ENCODE measurements at places on chromosomes 2 and 18. TPM values are rescaled to one million over a fixed set of nuclear protein-coding genes. Genes with fewer than 3 reads are reported as not detected.

CD207 gene
- 1.3 TPM for total RNA-seq

DNAJC5G gene
- not detected for total RNA-seq

DNPEP gene
- 86.6 TPM for total RNA-seq

HOXD4 gene
- 22.4 TPM for total RNA-seq

WBP1 gene
- 100 TPM for total RNA-seq

UGT1A3 gene
- 20.8 TPM for total RNA-seq

CDKL4 gene
- total RNA-seq: 0.44 TPM

CYBRD1 gene
- total RNA-seq: 60.7 TPM

ALPI gene
- total RNA-seq: not detected

- DNase-seq: no peak
These were observed 232.7 kb upstream of the UBE2E3 start for GRCh38 chr2:180747728-180748127.

DNA sequence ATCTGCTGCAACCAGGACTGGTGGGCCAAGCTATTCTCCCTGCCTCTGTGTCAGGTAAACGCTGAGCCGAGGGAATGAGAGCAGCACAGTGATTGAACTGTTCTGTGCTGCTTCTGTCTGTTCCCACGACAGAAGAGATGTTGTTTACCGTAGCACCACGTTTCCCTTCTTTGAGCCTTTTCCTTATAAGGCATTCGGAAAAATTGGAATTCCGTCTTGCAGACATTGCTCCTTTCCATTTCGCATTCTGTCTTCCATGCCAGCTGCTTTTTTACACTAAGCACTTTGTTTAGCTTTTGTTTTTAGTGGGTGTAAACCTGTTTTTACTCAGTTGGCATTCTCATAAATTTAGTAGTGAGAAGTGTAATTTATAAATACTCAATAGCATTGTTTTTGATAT is 103.1 kb downstream of the ZNF236 start:
- DNase-seq: no peak

- DNase-seq: no peak
These were observed 53.9 kb upstream of the B3GNT2 start for GRCh38 chr2:62142054-62142453.

- no peak for DNase-seq
These were observed 3.6 kb downstream of the MZT2A start for GRCh38 chr2:131488306-131489205.

DNA sequence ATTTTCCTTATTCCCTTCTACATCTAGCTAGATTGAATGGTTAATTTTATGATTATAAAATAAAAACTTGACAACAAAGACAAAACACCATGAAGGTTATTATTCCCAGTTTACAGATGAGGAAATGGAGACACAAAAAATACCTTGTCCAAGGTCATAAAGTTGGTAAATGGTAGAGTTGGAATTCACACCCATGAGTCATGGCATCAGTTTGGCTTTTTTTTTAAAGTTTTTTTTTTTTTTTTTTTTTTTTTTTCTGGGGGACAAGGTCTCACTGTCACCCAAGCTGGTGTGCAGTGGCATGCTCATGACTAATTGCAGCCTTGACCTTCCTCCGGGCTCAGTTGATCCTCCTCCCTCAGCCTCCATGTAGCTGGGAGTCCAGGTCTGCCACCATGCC is 70.0 kb downstream of the MTX2 start:
- no peak for DNase-seq

GRCh38 chr18:54150226-54150625 is 74.2 kb downstream of the MBD2 start:
- no peak for DNase-seq

DNA sequence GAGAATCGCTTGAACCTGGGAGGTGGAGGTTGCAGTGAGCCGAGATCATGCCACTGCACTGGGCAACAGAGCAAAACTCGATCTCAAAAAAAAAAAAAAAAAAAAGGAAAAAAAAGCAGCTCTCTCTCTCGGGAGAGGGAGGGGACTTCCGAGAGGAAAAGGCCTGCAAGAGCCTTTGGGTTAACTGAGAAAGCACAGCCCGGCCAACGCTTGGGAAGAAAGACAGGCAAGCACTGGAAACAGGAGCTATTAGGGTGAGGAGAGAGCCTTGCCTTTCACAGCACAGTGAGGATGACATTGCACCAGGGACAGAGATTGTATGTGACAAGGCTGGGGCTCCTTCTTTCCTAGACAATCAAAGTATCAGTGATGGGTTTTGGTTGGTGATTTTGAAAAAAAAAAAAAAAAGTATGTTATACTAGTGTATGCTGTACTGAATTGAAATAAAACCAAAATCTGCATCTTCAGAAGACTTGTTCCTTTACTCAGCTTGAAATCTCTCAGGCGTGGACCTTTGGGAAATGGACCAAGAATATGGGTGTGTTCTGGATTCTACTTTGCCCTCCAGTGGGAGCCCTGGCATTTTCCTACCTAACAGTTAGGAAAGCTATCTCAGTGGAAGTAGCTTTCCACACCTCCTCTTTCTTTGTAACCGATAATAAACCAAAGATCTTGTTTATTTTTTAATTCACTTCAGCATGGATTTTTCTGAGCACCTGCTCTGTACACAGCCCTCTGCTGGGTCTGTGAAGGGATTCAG is 16.7 kb downstream of the SRSF7 start:
- no peak for DNase-seq

- DNase-seq: peak; percentile 34
These were observed 45.2 kb downstream of the ST3GAL5 start for GRCh38 chr2:85843543-85843942.

GRCh38 chr18:669077-669476 is 11.6 kb downstream of the TYMS start:
- DNase-seq: no peak

DNA sequence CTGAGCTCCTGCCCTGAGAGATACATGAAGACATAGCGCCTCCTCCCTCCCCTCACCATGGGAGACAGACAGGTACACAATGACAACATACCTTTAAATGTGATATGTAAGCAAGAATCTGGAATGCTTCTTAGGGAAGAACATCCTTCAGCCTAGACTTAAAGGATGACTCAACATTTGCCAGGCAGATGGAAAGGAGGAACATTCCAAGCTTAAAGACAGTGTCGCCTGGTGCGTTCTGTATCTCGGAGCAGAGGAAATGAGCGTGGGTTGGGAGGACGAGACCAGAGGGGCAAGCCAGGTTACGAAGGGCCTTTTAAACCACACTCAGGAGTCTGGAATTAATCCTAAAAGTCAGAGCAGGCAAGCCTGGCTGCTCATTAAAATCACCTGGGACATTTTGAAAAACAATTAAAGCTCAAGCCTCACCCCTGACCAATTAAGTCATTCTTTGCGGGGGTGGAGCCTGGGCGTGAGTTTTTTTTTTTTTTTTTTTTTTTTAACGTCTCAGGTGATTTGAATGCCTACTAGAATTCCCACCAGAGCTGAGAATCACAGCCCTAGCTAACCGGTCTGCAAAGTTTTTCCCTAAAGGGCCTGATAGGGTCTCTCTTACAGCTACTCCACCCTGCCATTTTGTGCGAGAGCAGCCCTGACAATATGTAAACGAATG is 131.2 kb upstream of the SEC11C start:
- no peak for DNase-seq

- DNase-seq: no peak
These were observed 18.6 kb upstream of the SCRN3 start for GRCh38 chr2:174376967-174377366.

DNA sequence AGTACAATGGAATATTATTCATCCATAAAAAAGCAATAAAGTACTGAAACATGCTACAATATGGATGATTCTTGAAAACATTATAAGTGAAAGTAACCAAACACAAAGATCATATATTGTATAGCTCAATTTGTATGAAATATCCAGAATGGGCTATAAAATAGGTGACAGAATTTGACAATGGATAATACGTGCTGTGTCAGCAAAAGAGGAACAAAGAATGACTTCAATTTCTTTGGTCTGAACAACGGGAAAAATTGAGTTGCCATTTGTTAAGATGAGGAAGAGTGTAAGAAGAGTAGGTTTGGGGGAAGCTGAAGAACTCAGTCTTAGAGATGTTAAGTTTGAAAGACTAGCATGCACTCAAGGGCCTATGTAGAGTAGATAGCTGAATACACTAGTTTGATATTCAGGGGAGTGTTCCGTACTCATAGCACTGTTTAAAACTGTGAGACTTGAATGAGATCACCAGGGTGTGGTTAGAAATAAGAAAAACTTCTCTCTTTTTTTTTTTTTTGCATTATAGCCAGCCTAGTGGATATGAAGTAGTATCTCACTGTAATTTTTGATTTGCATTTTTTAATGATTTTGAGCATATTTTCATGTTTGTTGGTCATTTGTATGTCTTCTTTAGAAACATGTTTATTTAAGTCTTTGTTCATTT is 213.6 kb downstream of the NR4A2 start:
- DNase-seq: no peak

- no peak for DNase-seq
These were observed 466.5 kb downstream of the METTL4 start for GRCh38 chr18:2104620-2105462.

DNA sequence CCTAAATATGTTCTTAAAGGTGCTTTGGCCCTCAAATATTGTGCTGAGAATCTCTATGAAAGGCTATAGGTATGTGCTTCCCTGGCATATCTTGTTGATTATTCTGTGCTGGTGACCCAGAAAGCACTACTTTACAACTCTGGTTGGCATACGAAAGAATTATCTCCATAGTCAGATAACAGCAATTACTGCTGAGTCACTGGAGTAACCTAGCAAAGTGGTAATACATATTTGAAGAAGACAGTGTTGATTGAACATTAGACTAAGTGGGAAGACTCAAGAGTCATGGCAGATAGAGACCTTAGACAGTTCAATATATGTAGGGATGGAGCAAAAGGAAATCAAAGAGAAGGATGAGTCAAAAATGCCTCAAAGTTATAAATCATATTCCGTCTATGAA is 1978.5 kb upstream of the LRRTM1 start:
- DNase-seq: no peak

DNA sequence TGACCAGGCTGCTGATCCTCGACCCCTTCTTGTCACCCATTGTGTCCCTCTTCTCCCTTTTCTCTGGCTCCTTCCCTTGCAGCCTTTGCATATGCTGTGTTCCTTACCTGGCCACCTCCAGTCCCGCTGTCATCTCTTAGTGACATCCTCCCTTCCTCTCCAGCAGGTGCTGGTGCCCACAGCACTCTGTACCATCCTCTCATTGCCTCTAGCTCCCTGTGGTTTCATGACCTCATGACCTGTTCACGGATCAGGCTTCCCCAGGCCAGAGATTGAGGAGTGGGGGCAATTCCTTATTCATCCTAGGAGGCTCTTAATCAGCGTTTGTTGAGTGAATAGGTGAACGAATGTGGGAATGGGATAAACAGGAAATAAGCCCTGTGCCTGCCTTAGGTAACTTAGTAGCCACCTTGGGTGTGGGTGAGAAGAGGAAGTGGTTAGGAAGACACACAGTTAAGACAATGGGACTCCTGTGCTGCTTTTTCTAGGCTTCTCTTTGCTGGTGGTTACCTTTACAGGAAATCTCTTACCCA is 35.5 kb downstream of the ITGA6 start:
- no peak for DNase-seq

GRCh38 chr2:232901736-232902578 is 31.9 kb downstream of the SNORC start:
- DNase-seq: no peak

- DNase-seq: no peak
These were observed 284.3 kb downstream of the CYP26B1 start for GRCh38 chr2:71863396-71863795.

GRCh38 chr2:88599527-88599926 is 27.7 kb downstream of the EIF2AK3 start:
- DNase-seq: no peak

DNA sequence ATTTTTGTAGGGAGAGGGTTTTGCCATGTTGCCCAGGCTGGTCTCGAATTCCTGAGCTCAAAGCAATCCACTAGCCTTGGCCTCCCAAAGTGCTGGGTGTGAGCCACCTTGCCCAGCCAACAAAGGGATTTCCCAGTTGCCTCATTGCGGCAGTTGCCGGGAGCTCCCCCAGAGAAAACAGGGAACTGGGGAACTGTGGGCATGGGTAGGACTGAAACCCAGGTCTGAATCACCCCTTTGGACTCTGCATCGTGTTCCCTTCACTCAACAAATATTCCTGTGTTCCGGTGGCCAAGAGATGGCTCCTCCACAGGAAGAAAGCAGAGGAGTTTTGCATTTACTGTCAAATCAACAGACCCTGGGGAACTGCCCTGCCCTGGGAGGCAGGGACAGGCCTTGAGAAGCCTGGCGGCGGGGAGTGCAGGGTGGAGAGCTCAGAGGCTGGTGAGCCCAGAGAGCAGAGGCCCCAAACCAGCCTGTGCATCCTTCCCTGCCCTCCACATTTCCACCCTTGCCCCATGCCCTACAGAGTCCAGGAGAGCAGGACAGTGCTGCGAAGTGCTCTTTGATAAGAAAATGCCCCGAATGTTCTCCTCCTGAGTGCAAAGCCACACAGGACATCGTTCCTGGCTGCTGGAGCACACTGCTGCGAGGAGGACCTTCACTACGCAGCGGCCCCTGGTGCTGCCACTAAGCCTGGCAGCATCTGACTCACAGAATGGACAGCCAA is 24.9 kb downstream of the MYO7B start:
- DNase-seq: peak; percentile 20

- no peak for DNase-seq
These were observed 59.5 kb downstream of the ABCG8 start for GRCh38 chr2:43898134-43898837.

GRCh38 chr18:49968644-49969309 is 155.4 kb upstream of the ACAA2 start:
- DNase-seq: no peak

GRCh38 chr2:200221055-200221955 is 85.2 kb upstream of the SPATS2L start:
- DNase-seq: no peak

DNA sequence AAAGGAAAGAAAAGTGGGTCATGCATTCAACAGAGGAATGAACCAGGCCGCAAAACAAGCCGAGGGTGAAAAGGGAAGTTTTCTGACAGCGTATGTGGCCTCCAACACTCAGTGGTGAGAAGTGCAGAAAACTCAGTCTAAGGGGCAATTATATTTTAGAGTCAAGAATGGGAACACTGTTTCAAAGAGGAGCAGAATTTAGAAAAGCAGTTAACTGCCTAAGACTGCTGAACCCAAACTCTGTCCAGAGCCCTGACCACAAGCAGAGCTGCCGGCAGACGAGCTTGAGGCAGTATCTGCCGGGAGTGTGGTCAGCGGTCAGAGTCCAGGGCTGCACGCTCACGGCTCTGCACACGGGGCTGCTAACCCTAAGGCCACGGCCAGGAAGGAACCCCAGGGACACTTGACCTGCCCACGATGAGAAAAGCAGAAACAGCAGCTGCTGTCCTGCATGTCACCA is 347.0 kb upstream of the ID2 start:
- DNase-seq: no peak

DNA sequence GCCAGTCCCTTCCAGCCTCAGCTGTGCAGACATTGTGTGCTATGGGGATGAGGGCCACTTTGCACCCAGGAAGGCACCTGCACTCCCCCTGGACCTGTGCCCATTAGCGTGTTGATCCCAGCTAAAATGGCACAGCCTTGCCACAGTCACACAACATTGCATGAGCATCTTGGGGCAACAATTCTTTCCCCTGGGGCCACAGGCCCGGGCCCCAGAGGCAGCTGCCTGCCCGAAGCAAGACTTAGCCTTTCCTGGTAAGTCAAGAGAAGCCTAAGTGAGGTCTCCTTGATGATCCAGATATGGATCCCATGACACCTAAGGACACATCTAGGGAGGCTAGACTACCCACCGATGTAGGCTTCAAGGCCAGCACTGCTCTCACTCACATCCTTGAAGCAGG is 202.1 kb downstream of the BCL11A start:
- no peak for DNase-seq

GRCh38 chr2:15746703-15747550 is 155.3 kb downstream of the DDX1 start:
- DNase-seq: no peak
